ENCODE measurements at places on chromosomes 7 and 10.

- ATAC-seq, result no peak
Observed at GRCh38 chr7:99326408-99326782, 697 bp downstream of the ARPC1A start.

GRCh38 chr10:31920538-31920937 is 8.1 kb downstream of the ARHGAP12 start:
- no peak for ATAC-seq

GRCh38 chr7:157253850-157254249 is 83.0 kb upstream of the DNAJB6 start:
- no peak for ATAC-seq

DNA sequence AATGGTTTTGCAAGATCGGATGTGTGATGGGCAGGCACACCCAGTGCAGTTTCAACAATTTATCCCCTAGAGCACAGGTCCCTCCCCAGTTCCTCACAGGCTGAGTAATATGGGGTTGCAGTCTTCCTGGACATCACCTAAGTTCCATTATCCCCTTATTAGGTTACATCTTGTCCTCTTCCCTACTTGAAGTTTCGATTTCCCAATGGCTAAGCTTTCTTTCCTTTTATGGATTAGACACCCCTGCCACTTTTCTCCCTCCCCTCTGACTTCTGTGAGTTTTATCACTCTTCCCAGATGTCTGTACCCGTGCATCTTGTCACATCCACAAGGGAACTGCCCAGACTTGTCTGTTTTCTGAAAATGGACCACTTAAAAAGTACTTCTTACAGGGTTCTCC is 2.4 kb upstream of the NIPSNAP2 start:
- ATAC-seq, result no peak

DNA sequence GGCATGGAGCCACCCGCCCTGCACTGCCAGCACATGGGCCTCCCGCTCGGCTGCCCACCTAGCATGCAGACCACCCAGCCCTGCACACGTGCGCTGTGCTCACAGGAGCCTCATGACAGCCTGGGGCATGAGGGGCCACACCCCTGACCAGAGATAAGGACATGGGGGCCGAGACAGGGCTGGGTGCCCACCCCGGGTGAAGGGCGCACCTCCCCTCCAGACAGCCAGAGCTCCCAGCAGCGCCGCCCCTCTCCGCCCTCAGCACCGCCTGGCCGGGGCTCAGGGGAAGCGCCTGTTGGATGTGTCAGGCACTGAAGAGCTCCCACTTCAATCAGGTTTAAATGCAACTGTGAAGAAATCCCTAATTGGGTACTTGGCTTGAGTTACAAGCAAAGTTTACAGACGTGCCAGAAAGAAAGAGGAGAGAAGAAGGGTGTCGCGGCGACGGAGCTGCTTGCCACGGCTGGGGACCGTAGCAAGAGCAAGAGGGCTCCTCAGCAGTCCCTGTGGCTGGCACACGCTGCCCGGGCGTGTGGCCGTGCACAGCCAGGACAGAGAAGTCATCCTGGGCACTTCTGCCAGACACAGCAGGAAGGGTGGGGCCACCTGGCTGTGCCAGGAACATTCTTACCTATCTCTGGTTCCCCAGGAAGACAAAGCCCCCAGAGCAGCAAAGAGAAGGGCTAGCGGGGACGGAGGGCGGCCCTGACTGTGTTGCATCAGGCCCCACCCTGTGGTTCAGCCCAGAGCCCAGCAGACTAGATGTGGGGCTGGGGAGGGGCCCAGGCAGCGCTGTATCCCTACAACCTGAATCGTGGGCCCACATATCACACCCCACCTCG is 247.4 kb downstream of the ELFN1 start:
- no peak for ATAC-seq

DNA sequence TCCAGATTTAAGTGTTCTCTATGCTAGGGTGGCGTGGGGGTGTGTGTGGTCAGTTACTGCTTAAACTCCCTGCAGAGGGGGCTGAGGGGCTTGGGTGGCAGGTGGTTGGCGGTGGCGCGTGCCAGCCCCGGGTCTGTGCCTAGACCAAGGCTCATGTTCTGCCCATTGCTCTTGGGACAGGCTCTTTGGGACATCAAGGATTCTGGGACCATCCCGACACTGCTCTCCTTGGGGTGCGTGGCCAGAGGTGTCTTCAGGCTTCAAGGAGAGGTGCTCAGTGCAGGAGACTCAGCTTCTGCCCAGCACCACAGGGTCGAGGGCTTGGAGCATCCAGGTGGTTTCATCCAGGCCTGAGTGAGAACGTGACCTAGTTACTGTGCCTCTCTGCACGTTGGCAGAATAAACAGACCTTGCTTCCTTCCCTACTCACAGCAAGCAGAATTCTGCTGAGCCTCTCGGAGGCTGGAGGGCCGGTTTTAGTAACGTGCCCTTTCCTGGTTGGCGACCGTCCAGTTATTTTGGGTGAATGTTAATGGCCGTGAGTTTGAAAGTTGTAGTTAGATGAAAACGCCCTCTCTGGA is 39.9 kb downstream of the CAMK1D start:
- ATAC-seq, result no peak

- ATAC-seq, result no peak
Observed at GRCh38 chr7:5495581-5496375, 72.1 kb upstream of the TNRC18 start.

DNA sequence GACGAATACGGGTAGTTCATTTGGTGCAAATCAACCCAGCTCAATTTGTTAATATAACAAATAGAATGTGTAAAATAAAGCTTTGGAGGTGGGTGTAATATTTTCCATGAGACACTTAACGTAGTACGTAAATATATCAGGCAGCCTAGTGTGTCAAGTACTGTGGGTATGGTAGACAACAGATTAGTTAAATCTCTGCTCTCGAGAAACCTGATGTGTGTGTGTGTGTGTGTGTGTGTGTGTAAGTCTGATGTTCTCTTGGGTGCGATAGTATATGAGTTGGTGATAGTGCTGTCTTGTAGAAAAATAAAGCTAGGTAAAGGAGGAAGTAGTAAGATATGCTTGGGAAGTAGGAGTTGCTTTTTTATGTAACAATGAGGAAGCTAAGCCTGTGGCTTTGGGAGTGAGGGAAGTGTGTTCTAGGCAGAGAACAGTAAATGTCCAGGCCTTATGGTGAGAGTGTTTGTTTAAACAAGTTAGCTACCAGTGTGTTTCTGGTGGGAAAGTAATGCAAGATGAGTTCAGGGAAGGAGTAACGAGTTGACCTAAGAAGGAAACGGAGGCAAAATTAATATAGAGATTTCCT is 26.1 kb downstream of the WAC start:
- ATAC-seq, result no peak

GRCh38 chr7:105278973-105279687 is 109.6 kb downstream of the SRPK2 start:
- no peak for ATAC-seq

DNA sequence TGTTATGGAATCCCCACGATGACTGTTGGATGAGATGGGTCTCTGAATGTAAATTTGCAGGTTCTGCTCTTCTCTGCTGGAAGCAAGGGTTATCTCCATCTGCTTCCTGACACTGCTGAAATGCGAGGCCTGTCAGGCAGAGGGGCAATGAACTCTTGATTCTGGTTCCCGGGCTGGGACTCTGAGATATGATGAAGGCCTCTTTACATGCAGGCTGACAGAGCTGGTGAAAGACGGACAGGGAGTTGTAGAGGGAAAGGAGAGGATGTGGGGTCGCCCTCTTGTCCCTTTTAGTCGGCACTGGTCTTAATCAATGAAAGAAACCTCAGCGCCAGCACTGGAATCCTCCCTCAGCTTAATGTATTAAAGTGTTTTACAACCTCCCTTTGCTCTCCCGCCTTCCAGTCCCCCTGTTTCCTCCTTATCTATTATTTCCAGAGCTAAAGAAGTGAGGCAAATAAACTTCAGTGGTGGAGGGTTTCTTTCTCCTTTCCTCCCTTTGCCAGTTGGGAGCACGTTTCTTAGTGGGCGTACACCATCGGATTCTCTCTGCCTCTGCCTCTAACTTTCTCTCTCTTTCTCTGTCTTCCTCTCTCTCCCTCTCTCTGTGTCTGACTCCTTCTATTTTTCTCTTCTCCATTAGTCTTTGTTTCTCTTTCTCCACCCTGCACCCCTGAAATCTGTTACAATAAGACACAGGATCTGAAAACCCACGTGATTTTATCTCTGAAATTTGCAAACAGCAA is 145.6 kb downstream of the BAMBI start:
- ATAC-seq, result no peak

DNA sequence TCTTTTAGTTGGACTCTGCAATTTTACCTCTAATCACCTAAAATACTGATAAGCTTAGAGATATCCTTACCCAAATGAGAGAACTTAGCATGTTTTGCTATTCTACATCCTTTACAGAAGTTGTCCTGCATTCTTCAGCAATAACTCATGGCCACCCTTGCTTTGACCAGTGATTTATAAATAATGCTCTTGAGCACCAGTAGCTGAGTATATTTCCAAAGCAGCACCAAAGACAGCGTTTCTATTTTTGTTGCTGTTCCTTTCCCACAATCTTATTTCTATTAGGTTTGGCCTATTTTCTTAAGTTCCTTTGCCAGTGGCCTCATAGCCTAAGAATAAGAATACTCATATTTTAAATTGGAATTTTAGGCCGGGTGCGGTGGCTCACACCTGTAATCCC is 15.0 kb downstream of the ARPC1A start:
- ATAC-seq, result no peak

GRCh38 chr10:113680190-113681111 is 739 bp downstream of the CASP7 start:
- ATAC-seq, result peak; percentile 36

DNA sequence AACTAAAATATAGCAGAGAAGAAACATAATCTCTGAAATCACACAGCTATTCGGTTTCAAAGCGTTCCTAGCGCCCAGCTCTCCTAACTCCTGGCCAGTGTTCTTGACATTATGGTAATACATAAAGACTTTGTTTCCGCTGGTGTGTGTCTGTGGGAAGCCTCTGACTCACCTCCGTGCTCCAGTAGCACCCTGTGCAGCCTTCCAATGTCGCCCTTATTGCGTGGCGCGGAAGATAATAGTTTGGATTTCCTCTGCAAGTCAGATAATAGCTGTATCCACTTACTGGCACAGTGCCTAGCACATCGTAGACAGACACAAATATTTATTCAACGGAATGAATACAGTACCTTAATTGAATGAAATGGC is 570 bp downstream of the BMS1 start:
- ATAC-seq, result peak; percentile 46

DNA sequence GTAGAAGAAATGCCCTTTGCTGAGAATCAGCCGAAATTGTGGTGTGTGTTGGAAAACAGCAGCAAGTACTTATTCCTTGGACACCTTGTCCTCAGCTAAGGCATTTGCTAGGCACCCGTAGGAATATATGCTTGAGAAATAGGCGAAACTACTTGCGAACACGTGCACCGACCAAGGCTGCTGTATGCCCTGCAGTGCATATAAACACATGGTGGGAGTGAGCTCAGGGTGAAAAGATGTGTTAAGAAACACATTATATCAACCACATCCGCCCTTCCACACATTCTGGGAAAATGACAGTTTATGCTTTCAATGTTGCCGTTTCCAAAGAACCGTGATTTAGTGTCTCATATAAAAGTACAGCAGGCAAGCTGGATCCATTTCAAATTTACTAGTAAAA is 199.2 kb downstream of the JCAD start:
- ATAC-seq, result peak; percentile 80
